Osteoblast (primary cell): ENCODE measurements at places on chromosomes 11 and 22. TPM values are rescaled to one million over a fixed set of nuclear protein-coding genes. Genes with fewer than 3 reads are reported as not detected.
A peak's percentile ranks its signal among the peaks of the same experiment; 100 is the strongest.

The TP53AIP1 gene
- total RNA-seq, result under 0.01 TPM in 1 of 2 replicates, not detected in the other

GRCh38 chr11:5626196-5626595 is 1.4 kb downstream of the TRIM34 start:
- peak; percentile 39 for DNase-seq

GRCh38 chr22:19103880-19104821 is 18.1 kb downstream of the DGCR2 start:
- DNase-seq, result no peak

The TSPAN18 gene
- 3.2 and 5.8 TPM in 2 replicates for total RNA-seq

GRCh38 chr11:536841-537621 is at the start of gene LRRC56:
Gene LRRC56, plus strand, starts transcription at chr11:537527. Its CDS starts 3,158 bp downstream, at chr11:540685.
- peak; percentile 99 for DNase-seq

- no peak for DNase-seq
Observed at GRCh38 chr11:95276139-95276538, 45.1 kb upstream of the SESN3 start.

The MS4A4A gene
- total RNA-seq, result under 0.01 and 0.36 TPM in 2 replicates

DNA sequence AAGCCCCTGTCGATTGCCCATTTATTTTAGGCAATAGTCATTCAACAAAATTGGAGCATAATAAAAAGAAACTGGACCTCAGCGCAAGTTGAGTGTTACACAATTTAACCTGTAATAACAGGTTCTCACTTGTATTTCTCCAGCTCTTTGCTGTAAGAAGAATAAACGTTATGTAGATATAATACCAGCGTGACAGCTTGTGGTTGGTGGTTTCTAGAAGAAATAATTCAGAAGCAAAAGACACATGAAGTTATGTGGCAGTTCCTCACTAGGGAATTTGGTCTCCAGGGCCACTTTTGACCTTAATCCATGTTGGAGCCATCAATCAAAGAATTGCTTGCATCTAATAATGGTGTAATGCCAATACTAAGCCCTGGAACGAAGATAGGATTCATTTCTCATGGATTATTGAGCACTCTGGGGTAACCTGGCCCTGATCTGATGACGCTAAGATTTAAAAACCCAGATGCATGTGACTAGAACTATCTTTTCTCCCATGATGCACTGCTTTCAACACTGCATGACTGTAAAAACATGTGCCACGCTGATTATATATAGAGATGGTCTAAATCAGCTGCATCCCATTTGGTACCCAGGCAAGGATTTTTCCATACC is 129.7 kb upstream of the LDLRAD3 start:
- no peak for DNase-seq

The OR2D2 gene
- total RNA-seq, result 0.36 and 0.88 TPM in 2 replicates

DNA sequence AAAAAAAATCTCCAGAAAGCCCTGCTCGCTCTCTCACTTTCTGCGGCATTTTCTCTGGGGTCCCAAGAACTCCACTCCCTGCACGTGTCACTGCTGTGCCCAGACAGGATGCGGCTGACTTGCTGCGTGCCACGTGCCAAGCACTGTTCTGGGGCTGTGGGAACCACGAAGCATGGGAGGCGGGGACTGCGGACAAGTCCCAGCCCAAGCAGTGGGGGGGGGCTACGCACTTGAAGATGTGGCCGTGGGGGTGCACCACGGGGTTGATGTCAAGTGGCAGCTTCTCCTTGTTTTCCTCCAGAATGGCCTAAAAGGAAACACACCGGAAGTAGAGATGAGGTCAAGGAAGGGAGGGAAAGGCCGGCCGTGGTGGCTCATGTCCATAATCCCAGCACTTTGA is 10.8 kb downstream of the TTLL12 start:
- peak; percentile 57 for DNase-seq

DNA sequence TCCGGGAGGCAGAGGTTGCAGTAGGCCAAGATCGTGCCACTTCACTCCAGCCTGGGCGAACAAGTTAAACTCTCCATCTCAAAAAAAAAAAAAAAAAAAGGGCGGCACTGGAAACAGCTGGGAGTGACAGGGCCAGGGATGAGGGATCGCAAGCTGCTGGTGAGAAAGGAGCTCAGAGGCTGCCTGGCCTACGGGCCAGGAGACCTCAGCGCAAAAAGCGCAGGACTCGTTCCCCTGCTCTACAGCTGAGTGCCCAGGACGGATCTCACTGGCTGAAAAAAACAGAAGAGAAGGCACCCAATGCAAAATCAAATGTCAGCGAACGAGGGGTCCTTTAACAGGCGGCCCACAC is 650 bp upstream of the NUP50 start:
- DNase-seq, result peak; percentile 81

The SAA1 gene
- total RNA-seq, result not detected in 2 replicates

DNA sequence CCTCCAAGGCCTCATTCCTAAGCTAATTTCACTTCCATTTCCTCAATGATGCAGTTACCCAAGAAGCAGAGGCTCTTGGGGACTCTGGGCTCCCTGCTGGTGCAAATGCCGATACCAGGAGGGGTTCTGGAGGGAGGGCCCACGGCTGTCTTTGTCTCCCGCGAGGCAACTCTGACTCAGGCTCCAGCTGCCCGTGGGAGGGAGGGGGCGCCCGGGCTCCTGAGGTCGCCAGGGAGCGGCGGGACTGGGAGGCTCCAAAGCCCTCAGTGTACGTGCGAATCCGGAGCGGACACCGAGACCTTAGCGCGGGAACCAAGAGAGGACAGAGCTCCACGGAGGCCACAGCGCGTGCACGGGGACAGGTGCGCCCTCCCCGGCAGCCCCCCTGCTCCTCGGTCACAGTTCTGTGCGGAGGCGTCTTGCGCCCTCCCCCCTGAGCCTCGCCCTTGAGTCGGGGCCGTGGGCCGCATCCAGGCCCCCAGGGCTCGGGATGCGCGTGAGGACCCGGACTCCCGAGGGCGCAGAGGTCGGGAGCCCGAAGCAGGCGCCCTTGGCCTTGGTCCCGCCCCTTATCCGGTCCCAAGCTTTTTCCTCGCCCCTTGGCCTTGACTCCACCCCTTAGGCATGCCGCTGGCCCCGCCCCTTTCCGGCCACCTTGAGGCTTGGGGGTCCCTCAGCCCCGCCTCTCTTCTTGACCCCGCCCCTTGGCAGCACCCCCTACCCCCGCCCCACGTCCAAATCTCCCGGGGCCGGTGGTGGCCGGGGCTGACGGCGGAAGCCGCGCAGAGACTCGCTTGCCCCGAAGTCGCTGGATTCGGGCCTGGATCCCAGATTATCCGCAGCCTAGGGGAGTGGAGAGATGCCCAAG is 4.7 kb upstream of the SHISA8 start:
- DNase-seq, result peak; percentile 97

DNA sequence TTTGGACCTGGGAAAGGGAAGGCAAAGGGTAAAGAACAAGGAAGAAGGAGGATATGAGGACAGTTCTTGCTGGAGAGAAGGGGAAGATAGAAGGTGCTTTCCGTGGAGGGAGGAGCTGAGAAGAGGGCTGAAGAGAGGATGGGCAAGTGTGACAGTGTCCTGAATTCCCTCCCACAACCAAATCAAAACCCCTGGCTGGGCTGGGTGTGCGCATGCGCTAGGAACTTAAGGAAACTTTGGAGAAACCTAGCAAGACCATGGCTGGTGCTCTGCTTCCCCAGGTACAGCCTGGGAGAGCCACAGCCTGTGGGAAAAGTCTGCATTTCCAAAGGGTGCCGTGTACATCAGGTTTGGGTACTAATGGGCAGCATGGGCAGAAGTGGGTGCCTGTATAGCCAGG is 29.0 kb upstream of the FJX1 start:
- no peak for DNase-seq

DNA sequence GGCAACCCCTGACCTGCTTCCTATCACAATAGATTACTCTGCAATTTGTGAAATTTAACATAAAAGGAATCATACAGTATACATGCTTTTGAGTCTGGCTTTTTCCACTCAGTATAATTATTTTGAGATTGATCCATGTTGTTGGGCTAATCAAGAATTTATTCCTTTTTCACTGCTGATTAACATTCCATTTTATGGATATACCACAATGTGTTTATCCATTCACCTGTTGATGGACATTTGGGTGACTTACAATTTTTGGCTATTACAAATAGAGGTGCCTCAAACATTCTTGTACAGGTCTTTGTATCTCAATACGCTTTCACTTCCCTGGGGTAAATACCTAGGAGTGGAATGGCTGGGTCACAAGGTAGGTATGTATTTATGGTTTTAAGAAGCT is 24.9 kb downstream of the TENM4 start:
- DNase-seq, result no peak

The CCDC81 gene
- total RNA-seq, result 0.36 and 0.88 TPM in 2 replicates

The KRTAP5-11 gene
- not detected in 2 replicates for total RNA-seq

DNA sequence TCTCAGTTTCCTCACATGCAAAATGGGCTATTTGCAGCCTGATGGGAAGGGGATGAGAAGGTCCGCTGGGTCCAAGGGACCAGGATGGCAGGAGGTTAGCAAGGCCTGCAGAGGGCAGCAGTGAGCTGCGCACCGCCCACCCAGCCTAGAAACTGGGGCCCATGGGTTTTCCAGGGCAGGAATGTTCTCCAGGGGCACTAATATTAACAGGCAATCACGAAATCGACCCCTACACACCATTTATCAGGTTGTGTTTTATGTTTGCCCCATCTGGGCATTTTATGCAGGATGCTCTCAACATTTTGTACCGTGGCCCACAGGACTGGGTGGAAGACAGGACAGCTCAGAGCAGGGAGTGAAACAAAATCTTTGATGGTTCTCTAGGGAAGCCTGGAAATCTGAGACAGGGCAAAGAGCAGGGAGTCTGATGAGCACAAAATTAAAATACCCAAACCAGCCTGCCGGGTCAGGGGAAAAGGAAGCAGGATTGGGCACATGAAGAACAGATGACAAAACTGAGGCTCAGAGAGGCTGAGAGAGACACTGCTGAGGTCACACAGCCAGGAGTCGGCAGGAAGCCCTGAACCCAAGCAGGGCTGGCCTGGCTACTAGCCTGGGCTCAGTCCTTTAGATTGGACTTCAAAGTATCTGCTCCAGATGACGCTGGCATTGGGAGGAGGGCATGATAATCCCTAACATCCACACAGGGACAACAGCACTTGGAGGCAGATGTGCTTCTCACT is 1.6 kb upstream of the BCR start:
- DNase-seq, result peak; percentile 99

DNA sequence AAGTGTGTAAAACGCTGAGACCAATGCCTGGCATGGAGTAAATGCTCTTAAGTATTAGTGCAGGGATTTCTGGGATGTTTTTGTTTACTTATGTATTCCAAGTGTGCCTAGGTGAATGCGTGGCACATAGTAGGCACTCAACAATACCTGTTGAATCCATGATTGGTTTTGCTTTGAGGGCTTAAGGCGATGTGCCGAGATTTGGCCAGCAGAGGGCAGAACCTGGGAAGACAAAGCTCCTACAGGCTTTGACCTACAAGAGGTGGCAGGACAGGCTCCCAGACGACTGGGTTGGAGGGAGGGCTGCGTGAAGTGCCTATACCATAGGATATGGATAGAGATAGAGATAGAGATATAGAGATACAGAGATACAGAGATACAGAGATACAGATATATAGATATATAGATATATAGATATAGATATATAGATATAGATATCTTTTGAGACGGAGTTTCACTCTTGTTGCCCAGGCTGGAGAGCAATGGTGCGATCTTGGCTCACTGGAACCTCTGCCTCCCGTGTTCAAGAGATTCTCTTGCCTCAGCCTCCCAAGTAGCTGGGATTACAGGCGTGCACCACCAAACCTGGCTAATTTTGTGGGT is 13.9 kb downstream of the KCNE3 start:
- peak; percentile 91 for DNase-seq
